Cortex of kidney (tissue), 1 donor: ENCODE measurements at places on chromosomes 3 and 15.

GRCh38 chr3:72133329-72134011, 348.5 kb upstream of the PROK2 start:
- DNase-seq, result no peak

DNA sequence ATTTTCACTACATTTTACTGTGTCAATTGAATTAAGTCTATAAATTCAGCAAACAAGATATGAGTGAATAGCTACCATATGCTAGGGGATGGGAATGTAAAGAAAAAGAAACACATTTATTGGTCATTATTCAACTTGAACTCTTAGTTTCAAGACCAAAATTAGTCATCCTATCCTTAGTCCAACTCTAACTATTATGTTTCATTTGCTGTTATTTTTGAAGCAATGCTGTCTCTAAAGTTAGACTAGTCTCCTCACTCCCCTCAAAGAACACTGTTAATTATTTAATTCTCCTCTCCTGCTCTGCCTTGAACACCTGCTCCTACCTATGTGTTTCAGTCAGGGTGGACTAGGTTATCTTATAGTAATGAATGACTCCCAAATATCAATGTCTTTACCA, 920.9 kb downstream of the TUSC7 start:
- no peak for DNase-seq

DNA sequence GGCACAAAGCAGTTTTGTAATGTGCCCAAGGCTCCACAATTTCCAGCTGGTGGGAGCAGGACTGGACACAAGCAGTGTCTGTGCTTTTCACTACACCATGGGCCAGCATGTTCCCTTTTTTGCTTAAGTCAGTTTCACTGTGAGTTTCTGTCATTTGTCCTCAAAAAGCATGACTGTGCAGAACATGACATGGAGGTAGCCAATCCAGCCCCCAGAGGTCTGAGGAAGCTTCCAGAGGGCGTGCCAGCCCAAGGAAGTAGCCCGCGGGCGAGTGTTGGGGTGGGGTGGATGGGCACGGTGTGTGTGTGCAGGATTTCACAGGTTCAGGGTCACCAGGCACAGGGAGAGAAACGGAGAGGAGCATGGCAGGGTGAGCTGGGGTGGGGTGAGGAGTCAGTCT, 8.0 kb upstream of the EEFSEC start:
- DNase-seq, result no peak

DNA sequence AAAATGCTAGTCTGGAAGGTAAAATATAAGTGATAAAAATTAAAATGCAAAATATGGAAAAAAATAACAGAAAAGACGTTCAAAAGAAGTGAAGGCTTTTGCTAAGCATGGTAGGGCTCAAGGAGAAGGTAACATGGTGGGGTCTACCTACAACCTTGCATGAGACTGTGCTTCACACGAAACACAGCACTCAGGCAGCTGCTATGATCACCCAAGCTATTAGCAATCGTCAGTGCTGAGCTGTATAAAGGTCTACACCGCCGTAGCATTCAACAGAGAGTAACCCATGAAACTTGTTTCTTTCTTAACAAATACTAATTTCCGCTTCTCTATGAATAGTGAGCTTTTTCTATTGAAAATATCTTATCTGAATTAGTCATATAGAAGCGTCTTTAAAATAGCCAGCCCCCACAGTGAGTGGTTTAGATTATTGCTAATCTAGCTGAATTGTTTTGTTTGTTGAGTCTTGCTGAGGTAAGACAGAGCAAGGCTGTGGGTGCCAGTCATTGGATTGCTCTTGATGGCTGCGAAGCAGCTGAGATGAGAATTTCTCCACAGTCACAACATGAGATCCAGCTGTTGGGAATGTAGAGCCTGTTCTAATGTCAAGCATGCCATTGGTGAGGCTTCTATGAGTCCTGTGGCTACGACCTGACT, 230.0 kb downstream of the KLF13 start:
- DNase-seq, result no peak

- DNase-seq, result no peak
Measured at GRCh38 chr3:124965413-124965812, 30.9 kb upstream of the MUC13 start.

GRCh38 chr3:150144191-150144708, 173.6 kb upstream of the PFN2 start:
- DNase-seq, result no peak

- no peak for DNase-seq
Measured at GRCh38 chr15:31271711-31272557, 54.7 kb upstream of the KLF13 start.

GRCh38 chr3:52347716-52348635, 31.9 kb downstream of the DNAH1 start:
- no peak for DNase-seq
